K562 (cell line): ENCODE measurements at places on chromosomes 11 and 22. TPM values are rescaled to one million over a fixed set of nuclear protein-coding genes. Genes with fewer than 3 reads are reported as not detected.

DNA sequence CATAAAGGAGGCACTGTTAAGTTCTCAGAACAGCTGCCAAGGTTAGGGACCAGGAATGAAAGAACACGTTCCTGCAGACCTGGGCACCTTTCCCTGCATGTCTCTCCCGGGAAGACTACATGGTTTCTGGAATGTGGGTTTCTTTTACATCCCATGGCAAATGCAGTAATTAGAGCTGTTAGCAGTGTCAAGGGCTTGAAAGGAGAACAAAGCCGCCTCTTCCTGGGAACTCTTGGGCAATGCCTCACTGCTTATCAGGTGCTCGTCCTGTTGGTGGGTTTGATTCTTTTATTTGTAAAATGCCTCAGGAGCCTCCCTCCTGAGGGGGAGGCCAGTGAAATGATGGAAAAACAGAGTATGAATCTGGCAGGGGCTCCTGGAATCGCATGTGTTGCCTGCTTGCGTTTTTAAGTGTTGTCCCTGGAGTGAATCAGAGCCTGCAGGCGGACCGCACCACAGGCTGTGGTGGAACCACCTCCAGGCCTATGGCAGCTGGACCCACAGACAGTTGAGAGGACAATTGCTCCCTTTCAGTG, 723 bp upstream of the C22orf31 start:
- no peak for DNase-seq

DNA sequence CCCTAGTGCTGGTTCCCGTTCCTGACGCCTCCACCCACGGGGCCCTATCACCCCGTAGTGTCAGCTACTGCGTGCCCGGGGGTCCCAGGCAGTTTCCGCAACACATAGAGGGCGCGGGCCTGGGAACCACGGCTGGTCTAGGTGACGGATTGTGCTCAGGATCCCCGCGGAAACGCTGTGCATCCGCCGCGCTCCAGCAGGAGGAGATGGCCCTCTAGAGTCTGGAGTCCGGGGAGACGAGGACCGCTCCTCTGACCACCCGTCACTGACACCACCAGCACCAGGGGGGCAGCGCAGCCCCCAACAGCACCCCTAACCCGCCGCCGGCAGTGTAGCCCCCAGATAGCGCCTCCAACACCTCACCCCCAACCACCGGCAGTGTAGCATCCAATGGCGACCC, 4.4 kb upstream of the RFPL3 start:
- no peak for DNase-seq

The SCGB1D2 gene
- total RNA-seq, result not detected in 2 replicates

- no peak for DNase-seq
Measured at GRCh38 chr11:70582886-70583641, 184.7 kb downstream of the CTTN start.

GRCh38 chr11:69333149-69333710, 39.3 kb downstream of the MYEOV start:
- no peak for DNase-seq

The OR8J3 gene
- total RNA-seq, result not detected in 2 replicates

The ASPHD2 gene
- total RNA-seq, result 0.58 and 0.64 TPM in 2 replicates

The FXYD2 gene
- total RNA-seq, result 0.29 TPM in 1 of 2 replicates, not detected in the other

- DNase-seq, result no peak
Measured at GRCh38 chr11:126861796-126862459, 138.6 kb downstream of the KIRREL3 start.

DNA sequence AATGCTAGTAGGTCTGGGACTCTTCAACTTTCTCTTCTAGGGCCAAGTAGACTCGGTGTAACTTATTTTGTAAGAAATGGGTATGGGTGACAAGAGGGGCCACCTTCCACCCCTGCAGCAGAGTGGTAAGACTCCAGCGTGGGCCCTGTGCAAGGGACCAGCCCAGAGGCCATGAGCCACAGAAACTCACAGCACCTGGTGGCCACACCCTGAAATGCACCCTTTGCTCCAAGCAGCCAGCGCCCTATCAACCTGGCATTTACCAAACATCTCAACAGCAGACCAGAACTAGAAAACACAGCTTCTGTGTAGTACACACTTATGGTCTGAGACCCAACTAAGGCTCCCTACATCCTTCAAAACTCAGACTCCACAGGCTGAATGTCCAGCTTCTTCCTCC, 5.7 kb downstream of the CDCA5 start:
- DNase-seq, result peak; percentile 66

- no peak for DNase-seq
Measured at GRCh38 chr11:133053124-133053776, 479.1 kb downstream of the OPCML start.

DNA sequence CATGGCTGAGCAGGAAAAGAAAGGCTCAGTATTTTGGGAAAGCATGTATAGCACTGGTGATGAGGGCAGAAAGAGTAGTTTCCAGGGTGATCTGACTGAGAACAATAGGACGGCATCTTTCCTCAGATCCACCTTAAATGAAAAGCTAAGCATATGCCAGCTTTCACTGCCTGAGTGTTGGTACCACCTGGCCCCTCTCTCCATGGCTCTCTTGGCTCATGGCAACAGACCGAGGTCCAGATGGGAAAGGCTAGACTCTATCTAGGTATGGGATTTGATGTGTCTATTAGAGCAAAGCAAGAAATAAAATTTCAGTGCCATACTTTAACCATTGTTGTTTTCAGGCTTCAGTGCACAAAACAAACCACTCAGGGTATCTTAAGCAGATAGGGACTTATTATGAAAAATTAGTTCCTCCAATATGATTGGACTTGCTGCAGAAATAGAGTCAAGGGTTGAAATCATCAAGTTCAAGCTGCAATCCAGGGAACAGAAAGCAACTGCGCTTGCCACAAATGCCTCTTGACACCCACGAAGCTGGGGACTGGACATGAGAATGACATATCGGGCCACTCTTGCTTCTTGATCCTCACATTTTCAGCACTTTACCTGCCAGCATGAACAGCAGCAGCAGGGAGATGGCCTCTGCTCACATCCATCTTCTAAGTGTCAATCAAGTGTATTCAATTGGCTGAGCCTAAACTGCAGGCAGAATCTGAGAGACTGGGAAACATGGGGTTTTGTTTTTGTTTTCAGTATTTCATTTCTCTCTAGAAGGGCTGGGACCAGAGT, 64.0 kb upstream of the SNX19 start:
- DNase-seq, result no peak

DNA sequence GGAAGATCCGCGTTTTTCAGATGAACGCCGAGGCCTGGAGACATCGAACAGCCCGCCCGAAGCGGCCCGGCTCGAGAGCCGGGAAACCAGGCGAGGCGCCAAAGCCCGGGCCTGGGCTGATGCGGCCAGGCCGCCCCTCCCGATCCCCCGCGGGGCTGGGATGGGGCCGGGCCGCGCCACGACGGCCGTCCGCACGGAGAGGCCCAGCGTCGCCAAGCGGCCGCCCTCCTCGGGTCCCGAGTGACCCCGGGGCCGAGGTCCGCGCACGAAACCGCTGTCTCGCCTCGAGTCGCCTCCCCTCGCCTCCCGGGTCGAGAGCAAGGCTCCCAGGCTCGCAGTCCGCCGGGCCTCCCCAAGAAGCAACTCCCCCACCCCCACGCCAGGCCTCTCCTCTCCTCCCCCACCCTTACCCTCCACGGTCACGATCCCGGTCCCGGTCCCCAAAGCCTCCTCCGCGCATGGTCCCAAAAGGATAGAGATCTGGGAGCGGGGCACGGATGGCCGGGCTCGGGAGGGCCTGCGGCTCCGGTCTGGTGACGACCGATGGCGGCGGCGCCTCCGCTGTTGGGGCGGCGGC, 482 bp downstream of the DDX17 start:
- peak; percentile 58 for DNase-seq

- no peak for DNase-seq
Measured at GRCh38 chr22:39364714-39365491, 15.1 kb downstream of the SYNGR1 start.

The C11orf42 gene
- not detected in 2 replicates for total RNA-seq
